NCI-H226 (cell line): ENCODE measurements at places on chromosomes 12 and 14.

DNA sequence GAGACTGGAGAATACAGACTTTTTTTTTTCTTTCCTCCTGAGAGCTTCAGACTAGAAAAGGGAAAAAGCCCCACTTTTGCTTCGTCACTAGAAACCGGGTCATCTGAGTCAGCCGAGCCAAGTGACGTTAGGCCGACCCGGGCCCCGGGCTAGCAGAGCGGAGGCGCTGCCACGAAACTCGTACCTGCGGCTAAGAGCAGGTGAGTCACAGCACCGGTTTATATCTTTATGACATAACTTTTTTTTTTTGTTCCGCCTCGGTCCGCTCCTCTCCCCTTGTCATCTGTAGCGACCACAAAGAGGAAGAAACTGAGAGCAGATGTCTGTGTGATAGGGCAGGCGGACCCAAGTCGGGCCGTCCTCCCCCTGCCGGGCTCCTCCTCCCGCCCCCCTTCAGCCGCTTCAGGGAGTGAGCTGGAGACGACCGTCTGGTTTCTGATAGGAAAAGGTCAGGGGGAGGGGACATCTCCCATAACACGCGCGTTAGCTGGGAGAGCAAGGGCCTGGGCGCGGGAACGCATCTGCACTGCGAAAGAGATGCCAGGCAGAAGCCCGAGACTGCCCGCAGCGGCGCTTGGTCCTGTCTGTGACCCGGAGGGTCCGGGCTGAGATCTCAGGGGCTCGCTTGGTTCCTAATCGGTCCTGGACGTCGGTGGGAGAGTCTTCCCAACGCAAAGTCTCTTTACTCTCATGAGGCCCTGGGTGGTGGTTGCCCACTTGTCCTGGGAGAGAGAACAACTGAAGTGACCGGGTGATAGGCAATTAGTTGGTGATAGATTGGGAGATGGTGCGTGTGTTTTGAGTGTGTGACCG is 586 bp downstream of the TTC6 start:
- no peak for DNase-seq

GRCh38 chr12:78898416-78898815 is 33.8 kb downstream of the SYT1 start:
- DNase-seq, result peak; percentile 38

DNA sequence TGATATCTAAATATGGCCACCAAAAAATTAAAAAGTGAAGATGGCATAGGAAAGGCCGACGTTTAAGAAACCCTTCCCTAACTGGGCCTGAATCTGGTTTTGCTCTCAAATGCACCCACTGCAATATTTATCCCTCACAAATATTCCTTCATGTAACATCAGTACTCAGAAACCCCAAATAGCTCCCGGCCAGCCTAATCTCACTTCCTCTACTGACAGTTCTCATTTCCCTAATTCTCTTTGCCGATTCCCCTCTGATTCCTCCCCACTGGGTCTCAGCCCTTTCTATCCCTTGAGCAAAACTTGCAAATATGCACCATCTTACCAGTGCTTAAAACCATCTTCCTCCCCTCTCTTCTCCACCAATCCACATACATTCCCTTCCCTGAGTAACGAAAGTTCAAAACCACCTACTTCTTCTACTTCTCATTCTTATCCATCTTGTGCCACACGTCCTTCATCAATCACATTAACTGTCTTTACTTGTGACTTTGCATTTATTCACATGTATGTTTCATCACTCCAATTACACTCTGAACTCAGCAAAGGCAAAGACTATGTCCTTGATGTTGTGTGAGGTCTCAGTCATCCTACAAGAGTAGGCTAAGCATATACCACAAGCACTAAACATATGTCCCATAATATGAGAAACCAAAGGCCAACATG is 23.1 kb downstream of the KCNK10 start:
- no peak for DNase-seq

DNA sequence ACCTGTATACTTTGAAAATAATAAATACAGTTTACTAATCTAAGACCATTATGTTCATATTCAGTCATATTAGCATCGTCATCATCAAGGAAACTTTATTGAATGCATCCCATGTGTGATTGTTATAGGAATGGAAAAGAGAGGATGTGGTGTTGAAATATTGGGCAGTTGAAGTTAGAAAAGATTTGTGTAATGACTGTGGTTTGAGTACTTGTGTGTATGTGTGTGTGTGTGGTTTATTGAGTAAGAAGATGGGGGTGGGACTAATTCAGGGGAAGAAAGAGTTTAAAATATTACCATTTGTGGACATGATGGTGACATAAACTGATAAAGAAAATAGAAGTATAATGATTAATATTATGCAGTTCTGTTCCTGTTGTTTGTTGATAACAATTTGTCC is 238.7 kb upstream of the SEL1L start:
- DNase-seq, result no peak

GRCh38 chr12:6205761-6206160 is 5.6 kb downstream of the CD9 start:
- DNase-seq, result no peak

DNA sequence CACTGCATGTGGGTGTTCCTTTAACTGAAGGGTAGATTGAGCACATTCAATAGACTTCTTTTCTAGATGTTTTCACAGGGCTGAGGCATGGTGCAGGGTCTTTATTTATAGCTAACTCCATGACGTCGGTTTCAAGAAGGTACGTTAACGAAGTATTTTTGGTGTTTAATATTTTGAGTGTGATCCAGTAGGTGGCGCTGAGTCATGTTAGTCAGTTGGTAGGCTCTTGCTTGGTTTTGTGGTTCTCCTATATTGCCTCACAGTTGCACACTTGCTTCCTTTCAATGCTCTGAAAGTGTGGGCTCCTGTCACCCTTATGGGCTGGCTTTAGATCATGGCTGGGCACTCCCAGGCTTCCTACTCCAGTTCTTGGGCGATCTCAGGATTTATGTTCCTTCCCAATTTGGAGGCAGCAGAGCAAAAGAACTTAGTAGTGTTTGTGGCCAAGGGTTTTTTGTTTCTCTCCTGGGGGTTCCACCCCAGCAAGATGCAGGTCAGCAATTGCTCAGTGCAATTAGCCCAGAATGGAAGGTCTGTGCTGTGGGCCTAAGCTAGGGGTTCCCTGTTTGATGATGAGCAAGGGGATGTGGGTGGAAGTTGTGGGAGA is 471.6 kb upstream of the FOXG1 start:
- DNase-seq, result no peak

- DNase-seq, result peak; percentile 89
Observed at GRCh38 chr12:77940011-77940423, 109.3 kb downstream of the NAV3 start.

DNA sequence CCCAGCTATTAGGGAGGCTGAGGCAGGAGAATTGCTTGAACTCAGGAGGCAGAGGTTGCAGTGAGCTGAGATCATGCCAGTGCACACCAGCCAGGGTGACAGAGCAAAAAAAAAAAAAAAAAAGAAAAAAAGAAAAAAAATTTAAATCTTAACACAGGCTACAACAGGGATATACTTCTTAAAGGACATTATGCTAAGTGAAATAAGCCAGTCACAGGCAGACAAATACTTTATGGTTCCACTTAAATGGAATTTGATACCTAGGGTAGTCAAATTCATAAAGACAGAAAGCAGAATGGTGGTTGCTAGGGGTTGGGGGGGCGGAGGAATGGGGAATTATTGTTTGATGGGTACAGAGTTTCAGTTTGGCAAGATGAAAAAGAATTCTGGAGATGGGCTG is 14.8 kb upstream of the PPTC7 start:
- DNase-seq, result no peak

DNA sequence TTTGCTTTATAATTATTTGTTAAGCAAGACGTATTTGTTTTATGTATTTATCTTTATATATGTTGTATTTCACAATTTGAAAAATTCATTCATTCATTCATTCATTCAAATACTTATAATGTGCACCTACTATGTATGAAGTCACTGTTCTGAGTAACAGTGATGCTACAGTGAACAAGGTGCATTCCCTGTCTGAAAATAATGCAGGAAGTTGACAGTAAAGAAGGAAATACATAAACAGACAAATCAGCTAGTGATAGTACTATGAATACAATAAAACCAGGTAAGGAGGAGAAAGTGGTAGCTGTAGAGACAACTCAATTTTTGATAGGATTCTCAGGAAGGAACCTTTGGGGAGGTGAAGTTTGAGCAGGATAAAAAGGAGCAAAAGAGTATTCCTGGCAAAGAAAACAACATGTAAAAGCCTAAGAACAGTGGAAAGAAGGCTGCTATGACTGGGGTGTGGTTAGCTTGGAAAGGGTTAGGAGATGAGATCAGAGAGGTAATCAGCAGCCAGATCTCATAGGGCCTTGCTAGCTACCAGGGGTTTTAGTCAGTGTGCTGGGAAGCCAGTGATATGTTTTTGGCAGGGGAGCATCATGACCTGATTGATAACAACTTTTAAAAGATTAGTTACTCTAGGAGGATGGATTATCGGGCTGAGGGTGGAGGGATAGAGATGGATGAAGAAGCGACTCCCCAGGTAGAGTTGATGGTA is 17.4 kb downstream of the BICDL1 start:
- DNase-seq, result peak; percentile 56

- DNase-seq, result no peak
Observed at GRCh38 chr12:3552726-3553045, 61.7 kb downstream of the PRMT8 start.

DNA sequence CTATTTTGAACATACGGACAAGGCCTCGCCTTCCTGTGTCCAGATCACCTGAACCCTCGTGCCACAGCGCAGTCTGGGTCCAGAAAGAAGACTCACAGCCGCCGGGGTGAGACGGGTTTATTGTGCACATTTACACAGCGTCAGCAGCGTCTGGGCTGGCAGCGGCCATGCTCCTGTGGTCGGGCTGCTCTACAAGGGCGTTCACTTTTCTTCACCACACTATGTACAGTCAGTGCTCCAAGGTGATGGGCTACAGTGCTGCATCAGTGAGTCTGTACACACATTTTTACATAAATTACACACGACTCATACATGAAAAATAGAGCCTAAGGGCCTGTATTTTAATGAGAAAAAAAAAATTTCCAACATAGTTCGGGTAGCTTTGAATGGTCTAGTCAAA is 18.0 kb downstream of the ZFYVE21 start:
- DNase-seq, result no peak

- DNase-seq, result no peak
Observed at GRCh38 chr14:33408291-33408690, 469.6 kb downstream of the NPAS3 start.

- DNase-seq, result no peak
Observed at GRCh38 chr12:100493396-100494012, 19.8 kb downstream of the NR1H4 start.

DNA sequence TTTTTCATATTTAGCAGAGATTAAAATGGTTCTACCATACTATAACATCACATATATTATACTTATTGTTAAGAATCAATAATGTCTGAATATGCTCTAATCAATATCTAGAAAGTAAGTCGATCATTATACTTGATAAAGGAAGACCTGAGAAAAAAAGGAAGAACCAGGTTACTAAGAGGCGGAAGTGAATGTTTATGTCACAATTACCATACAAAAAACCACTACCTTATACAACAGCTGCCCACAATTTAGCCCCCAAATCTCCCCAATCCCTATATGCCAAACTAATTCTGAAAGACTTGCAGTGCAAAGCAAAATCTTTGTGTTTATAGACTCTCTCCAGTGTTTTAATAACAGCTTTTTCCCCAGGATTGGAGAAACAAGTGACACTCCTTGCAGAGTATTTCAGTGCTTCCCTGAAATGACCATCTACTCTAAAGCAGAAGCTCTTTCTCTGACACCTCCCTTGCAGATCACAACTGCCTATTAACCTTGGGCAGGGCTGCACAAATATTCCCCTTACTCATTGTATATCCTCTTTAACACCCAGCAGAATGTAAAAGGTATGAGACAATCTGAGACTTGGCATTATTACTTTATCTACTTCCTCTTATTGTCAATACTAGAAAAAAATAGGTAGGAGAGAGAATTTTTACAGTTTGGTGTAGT is 12.7 kb upstream of the SLC2A3 start:
- DNase-seq, result no peak

DNA sequence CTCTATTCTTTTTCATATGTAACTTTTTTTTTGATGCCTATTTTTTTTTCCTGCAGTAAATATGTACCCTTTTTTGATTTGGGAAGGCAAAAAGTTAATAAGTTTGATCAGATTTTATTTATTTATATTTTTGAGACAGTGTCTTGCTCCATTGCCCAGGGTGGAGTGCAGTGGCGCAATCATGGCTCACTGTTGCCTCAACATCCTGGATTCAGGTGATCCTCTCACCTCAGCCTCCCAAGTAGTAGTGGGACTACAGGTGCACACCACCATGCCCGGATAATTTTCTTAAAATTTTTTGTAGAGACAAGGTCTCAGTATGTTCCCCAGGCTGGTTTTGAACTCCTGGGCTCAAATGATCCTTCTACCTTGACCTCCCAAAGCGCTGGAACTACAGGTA is 79.1 kb downstream of the HEATR5A start:
- DNase-seq, result no peak

GRCh38 chr12:133010657-133011297 is 24.6 kb downstream of the ZNF26 start:
- DNase-seq, result no peak

DNA sequence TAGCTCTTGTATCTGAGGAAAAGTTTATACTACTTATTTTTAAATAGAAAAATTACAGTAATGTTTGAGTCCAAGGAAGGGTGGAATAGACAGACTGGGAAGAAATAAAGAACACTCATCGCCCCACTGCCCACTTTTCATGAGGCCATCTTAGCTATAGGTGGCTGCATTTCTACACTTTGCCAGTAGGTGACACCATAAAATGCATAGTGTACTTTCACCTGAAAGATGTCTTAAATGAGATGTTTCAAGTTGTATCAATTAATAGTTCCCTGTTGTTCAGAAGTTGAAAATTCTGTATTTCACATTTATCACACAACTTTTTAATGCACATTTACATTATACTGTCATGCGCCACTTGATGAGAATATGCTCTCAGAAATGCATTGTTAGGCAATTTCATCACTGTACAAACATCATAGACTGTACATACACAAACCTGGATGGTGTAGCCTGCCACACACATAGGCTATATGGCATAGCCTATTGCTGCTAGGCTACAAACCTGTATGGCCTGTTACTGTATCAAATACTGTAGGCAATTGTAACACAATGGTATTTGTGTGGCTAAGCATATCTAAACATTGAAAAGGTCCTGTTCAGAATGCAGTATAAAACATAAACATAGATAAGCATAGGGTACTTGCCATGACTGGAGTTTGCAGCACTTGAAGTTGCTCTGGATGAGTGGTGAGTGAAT is 27.6 kb downstream of the PMCH start:
- no peak for DNase-seq

- no peak for DNase-seq
Observed at GRCh38 chr12:120960657-120961056, 17.7 kb upstream of the HNF1A start.

GRCh38 chr14:102217987-102218421 is 78.3 kb downstream of the WDR20 start:
- DNase-seq, result no peak

GRCh38 chr12:93059925-93060665 is 131.0 kb upstream of the EEA1 start:
- DNase-seq, result no peak

- DNase-seq, result no peak
Observed at GRCh38 chr14:40850191-40850590, 756.5 kb upstream of the LRFN5 start.
